Activated CD4-positive, CD25-positive, alpha-beta regulatory T cell treated with anti-CD3 and anti-CD28 coated beads, Interleukin-2, amount 50 U/mL, for 72 hours (primary cell): ENCODE measurements at places on chromosomes 2 and 18.

DNA sequence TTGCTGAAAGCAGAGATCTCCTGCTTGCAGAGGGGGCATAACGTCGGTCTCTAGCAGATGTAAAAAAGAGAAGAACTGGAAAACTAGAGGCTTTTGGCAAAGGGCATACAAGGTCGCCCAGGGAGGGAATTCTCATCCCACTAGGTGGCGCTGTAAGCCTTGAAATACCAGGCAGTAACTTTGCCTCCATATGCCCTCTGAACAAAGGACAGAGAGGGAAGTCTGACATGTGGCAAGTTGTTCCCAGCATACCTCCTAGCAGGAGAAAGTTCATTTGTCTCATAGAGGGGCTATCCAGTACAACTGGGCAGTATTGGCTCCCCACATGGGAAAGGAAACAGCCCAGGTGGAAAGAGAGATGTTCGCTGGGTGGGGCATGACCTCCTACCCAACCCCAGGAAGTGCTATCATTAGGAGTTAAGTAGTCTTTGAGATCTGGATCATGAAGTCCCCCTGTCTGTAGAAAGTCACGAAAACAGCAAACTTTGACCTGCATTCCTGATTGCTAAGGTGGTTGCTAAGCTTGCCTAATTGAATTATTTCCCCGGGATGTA, 39.9 kb downstream of the STK17B start:
- peak; percentile 67 for DNase-seq

DNA sequence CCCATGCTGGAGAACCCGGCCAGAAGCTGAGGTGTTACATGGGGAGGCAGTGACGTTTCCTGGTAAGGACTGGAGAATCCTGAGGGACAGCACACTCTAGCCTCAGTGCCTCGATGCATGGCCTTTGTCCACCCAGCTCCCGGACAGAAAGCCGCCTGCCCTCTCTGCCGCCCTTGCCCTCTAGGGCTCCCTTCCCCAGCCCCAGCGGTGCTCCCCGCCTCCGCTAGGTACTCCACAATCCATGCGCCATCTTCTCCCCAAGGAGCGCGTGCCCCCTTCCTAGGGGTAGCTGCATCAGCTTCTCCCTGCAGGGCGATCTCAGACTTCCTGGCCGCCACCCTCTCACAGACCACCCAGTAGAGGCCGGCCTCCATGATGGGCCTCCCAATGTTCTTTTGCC, 251.6 kb downstream of the TWIST2 start:
- no peak for DNase-seq

DNA sequence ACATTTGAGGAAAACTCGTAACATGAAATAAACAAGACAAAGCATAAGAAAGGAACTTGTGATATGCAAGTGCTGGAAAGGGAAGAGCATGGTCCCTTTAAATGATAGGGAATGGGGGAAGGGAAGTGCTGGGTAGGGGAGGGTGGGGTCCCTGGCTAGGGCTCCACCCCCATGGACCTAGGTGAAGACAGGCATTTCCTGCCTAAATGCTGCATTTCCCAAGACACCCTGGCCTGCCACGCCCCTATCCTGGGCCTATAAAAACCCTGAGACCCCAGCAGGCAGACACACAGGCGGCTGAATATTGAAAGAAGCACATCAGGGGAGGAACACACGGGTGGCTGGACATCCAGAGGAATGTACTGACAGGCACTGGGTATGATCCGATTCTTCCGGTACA, 499.9 kb downstream of the ZEB2 start:
- DNase-seq = no peak

DNA sequence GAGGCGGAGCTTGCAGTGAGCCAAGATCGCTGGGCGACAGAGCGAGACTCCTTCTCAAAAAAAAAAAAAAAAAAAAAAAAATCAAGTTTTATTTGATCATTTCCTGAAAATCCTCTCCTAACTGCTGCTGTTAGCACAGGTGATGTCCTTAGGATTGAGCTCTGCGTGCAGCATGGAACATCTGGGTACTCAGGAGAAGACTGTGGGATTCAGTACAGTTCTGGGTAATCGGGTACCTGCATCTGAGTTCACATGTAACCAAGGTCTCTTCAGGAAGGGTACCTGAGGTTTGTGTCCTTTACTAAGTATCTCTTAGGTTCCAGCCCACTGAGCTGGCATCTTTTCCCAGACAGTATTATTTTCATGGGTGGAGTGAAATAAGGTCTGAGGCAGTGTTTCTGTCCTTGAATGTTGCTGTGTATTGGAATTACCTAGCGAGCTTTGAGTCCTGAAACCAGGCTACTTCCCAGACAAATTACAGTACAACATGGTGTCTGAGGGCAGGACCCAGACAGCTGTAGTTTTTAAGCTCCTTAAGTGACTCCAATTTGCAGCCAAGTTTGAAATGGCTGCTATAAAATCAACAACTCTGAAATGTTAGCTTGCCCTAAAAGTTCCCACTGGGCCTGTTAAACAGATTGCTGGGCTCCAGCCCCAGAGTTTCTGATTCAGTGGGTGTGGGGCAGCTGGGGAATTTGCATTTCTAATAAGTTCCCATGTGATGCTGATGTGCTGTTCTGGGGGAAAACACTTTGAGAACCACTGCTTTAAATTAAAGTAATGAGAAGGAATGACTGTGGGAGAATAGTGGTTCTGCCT, 120.5 kb downstream of the PMAIP1 start:
- DNase-seq = no peak

- DNase-seq = no peak
These were observed 141.7 kb downstream of the ZFP36L2 start for GRCh38 chr2:43084699-43085091.

- DNase-seq = no peak
These were observed 168.5 kb downstream of the CBLN2 start for GRCh38 chr18:72375618-72376017.

DNA sequence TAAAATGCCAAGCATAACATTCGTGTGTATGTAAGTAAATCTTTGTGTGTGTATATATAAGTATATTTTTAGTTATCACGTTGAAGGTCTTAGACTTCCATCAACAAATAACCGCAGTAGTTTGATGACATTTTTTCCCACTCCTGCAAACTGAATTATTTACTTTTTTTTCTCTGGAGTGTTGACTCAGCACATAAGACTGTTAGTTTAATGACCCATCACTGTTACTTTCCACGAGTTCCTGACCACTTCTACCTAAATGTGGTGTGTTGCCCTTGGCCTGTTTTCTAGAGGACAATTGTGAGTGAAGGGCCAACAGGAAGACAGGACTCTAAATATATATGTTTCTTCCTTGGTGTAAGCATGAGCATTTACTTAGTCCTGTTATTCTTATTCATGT, 71.3 kb upstream of the TXNDC2 start:
- DNase-seq = no peak
